RPMI7951 (cell line): ENCODE measurements at places on chromosomes 5 and 9.

DNA sequence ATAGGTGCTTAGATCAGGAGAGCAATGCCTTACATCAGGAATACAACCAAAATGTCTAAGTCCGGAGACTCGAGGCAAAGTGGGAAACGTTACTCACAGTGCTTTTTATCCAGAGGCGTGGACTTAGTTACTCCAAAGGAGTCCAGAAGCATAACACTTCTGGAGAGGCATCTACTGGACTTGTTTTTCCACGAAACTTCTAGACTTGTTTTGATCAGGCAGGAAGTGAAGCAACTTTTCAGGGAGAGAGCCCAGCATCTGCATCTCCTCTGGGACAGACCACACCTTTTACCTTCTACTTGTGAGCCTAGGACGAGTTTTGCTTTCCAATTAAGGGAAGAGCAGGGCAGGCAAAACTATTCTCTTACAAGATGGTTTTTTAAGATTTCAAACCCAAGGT, 1.2 kb upstream of the TJP2 start:
- DNase-seq, result no peak

DNA sequence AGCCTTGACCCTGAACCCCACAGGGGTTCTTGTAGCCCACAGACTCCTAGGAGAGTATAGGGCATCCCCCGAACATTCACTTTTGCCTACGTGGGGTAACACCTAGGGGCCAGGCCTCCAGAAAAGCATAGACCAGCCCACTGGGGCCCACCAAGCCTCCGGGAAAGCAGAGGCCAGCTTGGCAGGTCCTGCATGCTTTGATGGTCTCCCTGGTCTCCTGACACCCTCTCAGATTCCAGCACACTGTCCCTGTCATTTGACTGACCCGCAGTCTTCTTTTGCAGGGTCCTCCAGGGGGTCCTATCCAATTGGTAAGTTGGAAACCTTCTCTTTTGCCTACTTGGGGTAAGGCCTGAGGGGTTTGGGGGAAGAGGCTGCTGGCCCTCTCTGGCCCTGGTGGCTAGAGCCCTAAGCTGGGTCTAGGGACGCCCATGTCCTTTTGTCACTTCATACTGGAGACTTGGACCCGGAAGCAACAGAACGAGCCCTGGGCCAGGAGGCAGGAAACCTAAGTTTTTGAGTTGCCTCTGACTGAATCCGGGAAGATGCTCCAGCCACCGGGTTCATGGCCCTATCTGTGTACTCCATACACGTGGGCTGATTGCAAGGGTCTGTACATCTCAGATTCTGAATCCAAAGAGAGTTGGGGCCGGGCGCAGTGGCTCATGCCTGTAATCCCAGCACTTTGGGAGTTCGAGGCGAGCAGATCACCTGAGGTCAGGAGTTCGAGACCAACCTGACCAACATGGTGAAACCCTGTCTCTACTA, 20.9 kb upstream of the ORM1 start:
- no peak for DNase-seq

DNA sequence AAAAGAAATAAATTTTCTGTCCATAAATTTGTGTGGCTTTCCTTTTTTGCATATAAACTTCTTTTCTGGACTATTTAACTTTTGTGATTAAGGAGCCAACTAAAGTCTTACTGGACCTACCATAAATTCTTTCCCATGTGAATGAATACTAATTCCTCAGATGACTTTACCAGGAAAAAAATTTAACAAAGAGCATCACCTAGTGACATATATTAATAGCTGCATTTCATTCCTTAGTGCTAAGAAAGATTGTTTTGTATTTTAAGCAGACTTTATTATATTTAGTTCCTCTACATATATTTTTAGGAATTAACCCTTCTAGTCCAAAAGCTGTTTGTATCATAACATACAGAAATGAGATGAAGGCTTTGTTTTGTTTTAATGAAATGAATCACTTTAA, 64.4 kb downstream of the C9orf85 start:
- DNase-seq, result no peak

GRCh38 chr5:134177369-134178095, 782 bp upstream of the SKP1 start:
- DNase-seq, result peak; percentile 71

- peak; percentile 33 for DNase-seq
These were observed 25.7 kb upstream of the RFK start for GRCh38 chr9:76419782-76420380.

- DNase-seq, result no peak
These were observed 20.6 kb downstream of the FAM78A start for GRCh38 chr9:131255676-131256197.

DNA sequence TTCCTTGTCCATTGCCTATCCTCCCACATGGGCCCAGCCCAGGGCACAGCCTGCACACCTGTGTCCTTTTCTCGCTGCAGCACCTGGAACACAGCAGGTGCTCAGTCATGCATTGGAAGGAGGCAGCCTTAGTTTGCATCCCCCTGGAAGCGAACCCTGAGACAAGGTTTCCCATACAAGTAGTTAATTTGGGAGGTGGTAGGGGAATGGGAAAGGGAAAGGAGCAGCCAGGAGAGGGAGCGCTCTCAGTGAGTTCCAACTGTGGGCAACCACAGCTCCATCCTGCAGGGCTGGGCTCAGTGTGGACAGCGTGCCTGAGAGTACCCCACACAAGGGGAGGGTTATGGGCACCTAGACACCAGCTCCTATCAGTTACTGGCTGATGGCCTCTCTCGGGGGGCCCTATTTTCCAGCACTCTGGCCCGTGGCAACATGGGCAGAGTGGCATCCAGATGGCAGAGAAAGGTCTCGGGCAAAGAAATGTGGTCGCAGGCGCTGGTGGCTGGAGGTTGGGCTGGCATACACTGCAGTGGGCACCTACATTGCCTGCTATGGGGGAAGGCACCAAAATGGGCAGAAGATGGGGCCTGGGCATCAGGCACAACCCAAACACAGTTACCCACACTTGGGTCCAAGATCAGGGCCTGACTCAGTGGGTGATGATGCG, 50.1 kb downstream of the TSPAN17 start:
- DNase-seq, result no peak

DNA sequence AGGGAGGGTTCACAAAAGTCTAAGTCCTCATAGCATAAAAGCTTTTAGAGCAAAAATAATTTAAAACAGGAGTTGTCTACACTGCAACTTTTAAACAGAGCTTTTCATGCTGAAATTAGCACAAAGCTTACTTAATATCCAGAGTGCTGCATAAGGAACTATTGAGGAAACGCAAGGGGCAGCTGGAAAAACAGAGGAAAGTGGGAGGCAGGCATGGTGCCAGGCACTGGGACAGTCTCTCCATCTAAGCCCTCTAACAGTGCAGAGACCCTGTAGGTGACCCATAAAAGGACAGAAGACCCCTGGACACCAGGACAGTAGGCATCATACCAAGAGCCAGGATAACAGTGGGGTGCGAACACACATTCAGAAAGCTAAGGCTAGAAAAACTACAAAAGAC, 49.3 kb downstream of the ADAMTS12 start:
- no peak for DNase-seq

DNA sequence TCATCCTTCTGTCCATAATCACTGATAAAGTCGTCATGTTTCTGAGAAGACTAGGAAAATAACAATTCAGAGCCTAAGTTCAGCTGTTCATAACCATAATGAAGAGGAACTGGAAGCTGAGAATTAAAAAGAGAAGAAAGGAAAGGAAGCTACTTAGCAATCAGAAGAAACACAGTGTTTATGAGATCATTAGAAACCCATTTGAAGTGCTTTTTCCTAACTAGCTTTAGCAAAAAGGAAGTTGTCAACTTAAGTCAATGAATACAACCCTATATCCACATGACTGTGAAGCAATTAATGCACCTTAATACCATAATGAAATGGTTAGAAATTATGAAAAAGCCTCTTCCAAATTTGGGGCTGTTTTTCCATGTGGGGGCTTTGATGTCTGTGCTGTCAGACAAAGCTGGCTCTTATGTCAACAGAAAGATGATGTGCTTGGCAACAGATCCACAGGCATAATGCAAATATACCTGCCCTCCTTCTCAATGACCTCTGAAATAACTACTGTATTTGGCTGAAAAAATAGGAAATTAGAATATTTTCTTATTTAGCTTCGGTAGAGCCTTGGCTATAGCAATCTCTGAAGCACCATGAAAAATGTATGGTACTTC, 463.5 kb downstream of the RASEF start:
- no peak for DNase-seq

GRCh38 chr5:157827423-157827822, 31.5 kb downstream of the CLINT1 start:
- no peak for DNase-seq

- DNase-seq, result no peak
These were observed 7.9 kb upstream of the ENTREP1 start for GRCh38 chr9:69317081-69317480.

GRCh38 chr5:145697251-145697990, 137.7 kb downstream of the PRELID2 start:
- peak; percentile 63 for DNase-seq

DNA sequence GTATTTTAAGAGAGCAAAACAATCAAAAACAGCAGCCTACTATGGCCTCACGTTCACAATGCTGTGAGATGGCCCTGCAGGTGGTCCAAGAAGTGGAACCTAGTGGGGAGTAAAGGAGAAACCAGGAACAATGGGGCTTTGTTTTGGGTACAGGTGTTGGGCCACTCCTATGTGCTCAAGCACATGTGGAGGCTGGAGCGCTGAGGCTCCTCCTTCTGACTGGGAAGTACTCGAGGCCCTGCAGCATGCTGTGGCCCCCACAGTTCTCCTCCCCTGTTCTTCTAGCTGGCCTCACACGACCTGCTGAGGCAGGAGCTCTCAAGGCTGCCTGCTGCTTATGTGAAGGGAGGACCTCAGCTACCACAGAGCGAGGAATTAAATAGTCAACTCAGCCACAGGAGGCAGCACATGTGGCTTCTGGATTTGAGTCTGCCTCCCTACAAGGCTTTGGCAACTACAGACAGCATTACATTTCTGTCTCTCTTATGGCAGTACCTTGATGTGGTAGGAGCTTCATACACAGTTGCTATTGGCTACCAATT, 482.3 kb downstream of the SPOCK1 start:
- peak; percentile 7 for DNase-seq

GRCh38 chr5:75729321-75729720, 12.1 kb upstream of the POC5 start:
- DNase-seq, result no peak

GRCh38 chr9:123373946-123374345, 17.9 kb downstream of the CRB2 start:
- no peak for DNase-seq

DNA sequence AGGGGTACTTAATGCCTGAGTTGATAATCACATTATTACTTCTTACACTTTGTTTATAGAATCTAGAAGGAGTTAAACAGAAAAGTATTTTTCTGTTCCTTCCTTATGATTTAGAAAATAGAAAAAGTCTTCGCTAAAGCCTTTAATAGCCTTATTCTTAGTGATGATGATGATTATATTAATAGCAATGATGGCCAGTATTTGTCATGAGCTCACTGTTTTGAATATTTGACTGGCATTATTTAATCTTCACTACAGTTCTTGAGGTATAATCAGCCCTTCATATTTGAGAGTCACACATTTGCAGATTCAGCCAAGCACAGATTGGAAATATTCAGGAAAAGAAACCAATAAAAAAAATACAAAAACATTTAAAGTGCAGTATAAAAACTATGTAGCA, 23.3 kb downstream of the NIPBL start:
- no peak for DNase-seq

- DNase-seq, result no peak
These were observed 22.1 kb upstream of the FRMD3 start for GRCh38 chr9:83560169-83560826.

DNA sequence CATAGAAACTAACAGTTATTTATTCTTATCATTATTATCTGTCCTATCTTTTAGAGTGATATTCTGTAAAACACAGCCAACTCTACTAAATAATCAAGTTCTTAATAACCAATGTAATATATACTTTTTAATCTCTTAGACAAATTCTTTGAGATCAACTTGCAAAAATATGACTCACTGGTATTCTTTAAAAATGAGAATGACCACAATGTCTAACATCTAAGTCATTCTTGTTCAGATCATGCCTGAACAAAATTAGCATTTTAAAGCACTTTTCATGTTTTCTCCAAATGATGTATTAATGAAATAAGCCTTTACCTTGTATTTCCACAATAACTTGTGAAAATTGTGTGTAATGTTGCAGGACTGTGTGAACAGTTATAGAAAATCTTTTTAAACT, 356.9 kb upstream of the RGMB start:
- peak; percentile 24 for DNase-seq

DNA sequence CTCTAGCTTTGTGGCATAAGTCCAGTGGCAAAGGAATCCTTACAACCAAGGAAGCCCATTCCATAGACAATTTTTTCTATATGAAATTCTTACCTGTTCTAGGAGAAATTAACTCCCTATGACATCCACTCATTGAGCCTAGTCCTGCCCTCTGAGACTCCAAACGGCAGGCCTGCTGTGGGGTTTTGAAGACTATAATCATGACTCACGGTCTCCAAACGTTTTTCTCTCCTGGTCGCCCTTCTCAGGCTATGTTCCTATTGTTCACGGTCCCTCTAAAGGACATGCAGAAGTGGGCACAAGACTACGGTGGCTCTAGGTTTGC, 611 bp downstream of the EXOSC3 start:
- DNase-seq, result no peak

DNA sequence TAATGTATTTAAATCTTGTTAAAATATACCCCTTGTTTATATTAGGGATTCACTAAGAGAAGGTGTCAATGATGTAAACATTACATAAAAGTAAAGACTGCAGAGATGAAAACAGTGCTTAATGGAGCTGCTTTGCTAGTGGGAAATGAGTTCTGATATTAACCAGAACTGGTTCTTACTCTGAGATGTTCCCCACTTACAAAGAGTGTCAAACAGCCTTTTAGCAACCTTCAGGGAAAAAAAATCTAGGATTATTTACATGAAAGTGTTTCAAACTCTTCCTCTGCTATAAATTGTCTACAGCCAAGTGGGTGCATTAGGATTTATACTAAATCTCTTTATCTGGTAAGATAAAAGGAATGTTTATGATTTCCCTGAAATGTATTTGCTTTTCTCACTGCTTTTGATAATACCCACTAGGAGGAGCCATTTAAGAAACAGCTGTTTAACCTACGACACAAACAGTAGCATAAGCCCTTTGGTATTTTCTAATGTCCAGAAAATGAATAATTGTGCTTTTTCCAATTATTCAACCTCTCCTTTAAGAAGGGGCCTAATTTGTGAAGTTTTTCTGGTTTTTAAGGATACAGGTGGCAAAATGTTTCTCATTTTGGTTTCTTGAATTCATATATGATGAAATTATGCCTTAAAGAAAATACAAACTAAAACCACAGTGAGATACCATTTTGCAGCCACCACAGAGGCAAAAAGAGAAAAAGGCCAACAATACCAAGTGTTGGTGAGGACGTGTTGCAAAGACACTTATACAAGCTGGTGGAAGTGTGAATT, 186.3 kb downstream of the TLE4 start:
- peak; percentile 7 for DNase-seq

- DNase-seq, result no peak
These were observed 68.2 kb downstream of the THBS4 start for GRCh38 chr5:80103371-80103770.

DNA sequence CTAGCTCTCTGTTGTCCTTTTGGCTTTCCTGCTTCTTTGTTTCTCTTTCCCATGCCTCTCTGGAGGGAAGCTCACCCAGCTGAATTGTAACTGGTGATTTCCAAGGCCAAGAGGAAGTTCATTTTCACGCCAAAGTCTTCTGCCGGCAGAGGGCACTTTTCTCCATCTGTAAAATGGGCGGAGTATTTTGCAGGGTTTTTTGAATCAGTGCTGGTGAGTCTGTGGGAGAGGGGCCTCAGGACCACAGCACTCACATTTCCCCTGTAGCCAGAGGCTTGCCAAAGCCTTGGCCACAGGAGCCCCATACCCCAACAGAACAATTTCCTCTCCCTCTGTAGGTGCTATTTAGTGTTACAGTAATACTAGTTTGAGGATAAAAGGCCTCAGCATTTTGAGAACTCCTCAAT, 42.3 kb upstream of the MATR3 start:
- peak; percentile 19 for DNase-seq

GRCh38 chr5:122352331-122352730, 40.3 kb downstream of the SNCAIP start:
- DNase-seq, result no peak
